Left ventricle myocardium inferior (tissue), 1 donor: ENCODE measurements at places on chromosomes 7 and 10.

GRCh38 chr7:40571796-40572195, 437.0 kb downstream of the SUGCT start:
- no peaks in the 10 kb centered on the region for H3K36me3 ChIP-seq
- no peak for DNase-seq
- H3K27ac ChIP-seq = no peak overlapping the region
- no peaks in the 10 kb centered on the region for H3K4me1 ChIP-seq
- no peaks in the 10 kb centered on the region for H3K27me3 ChIP-seq
- no peak overlapping the region for H3K4me3 ChIP-seq

GRCh38 chr10:22459496-22459895, 114.2 kb downstream of the SPAG6 start:
- H3K27ac ChIP-seq = no peak overlapping the region
- H3K27me3 ChIP-seq = peaks cover 5% of the 10 kb centered on the region
- no peak overlapping the region for H3K4me3 ChIP-seq
- H3K4me1 ChIP-seq = no peaks in the 10 kb centered on the region
- no peaks in the 10 kb centered on the region for H3K36me3 ChIP-seq
- no peak for DNase-seq

GRCh38 chr7:30093420-30093952, 41.3 kb upstream of the MTURN start:
- no peak overlapping the region for H3K27ac ChIP-seq
- H3K4me1 ChIP-seq = no peaks in the 10 kb centered on the region

DNA sequence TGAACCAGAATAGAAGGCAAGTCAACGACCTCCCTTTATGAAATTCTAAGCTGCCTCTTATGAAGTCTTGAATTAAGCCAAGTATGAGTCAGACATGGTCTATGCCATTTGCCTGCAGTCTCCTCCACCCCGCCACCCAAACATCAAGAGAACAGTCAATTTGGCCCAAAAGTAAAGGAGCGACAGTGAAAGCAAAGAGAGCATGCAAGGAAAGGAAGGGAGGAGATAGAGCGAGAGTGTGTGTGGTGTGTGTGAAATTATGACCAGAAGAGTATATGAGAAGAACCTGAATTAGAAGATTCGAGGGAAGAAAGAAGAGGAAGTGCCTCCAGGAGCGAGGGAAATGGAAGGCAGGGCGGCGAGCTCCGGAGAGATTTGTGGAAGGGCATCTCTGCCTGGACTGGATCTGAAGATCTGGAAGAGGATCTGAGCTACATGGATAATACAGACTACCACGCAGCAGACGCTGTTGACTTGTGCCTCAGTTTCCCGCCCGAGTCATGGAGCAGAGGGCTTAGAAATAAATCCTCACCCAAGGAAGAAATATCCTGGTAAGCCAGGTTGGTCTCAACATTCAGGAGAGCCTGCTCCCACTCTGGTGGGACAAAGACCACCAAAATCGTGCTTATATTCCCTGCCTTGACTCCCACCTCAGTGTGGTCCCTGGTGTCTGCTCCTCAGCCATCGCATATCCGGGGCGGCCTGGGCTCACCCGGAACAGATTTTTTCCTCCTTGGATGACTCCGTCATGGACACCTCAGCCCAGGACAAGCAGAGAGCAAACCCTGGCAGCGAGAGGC, 459 bp downstream of the ZDHHC6 start:
- H3K36me3 ChIP-seq = peaks cover 50% of the 10 kb centered on the region
- no peak for DNase-seq
- H3K27ac ChIP-seq = peak overlapping the region; percentile 97
- H3K4me3 ChIP-seq = peak overlapping the region; percentile 94

DNA sequence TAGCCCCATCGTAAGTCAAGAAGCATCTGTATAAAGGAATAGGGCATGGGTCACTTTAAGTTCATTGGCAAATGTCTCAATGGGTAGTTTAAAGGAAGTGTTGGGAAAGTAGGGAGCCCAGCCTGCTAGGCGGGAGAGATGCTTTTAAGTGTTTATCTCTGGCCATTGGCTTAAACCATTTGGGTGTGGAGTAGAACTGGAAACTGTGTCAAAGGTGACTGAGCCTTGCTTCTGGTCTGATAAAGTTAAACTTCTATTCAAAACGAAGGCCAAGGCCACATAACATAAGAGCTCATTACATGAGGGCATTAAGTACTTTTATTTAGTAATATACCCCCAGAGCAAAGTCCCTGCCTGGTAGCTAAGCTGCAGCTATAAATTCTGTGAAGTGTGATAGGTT, 148.7 kb downstream of the SPAG6 start:
- no peak overlapping the region for H3K4me3 ChIP-seq
- no peak overlapping the region for H3K27ac ChIP-seq
- no peaks in the 10 kb centered on the region for H3K36me3 ChIP-seq
- DNase-seq = no peak

GRCh38 chr7:72123913-72124312, 288.2 kb downstream of the CALN1 start:
- no peak overlapping the region for H3K4me3 ChIP-seq
- H3K27me3 ChIP-seq = peaks cover 13% of the 10 kb centered on the region
- H3K27ac ChIP-seq = no peak overlapping the region
- DNase-seq = no peak
- no peaks in the 10 kb centered on the region for H3K36me3 ChIP-seq

DNA sequence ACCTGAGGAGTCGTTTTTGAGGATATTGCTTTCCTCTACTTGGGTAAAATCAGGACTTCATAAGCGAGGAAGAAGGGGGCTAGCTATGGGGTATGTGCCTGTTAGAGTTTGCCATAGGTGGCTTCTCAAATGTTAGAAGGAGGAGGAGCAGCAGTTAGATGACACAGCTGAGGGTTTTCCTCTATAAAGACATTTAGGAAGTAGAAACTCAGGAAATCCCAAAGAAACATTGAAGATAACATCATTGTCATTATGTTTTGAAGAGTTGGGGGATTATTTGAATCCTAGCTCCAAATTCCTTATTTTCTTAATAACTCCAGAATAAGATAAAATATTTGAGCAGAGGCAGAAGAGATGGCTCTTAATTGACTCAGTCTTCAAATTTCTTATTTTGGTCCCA, 58.9 kb upstream of the CC2D2B start:
- peaks cover 7% of the 10 kb centered on the region for H3K36me3 ChIP-seq
- H3K4me1 ChIP-seq = no peaks in the 10 kb centered on the region
- no peak for DNase-seq
- H3K27me3 ChIP-seq = no peaks in the 10 kb centered on the region
- no peak overlapping the region for H3K4me3 ChIP-seq
- no peak overlapping the region for H3K27ac ChIP-seq

GRCh38 chr10:111747751-111748150, 435.8 kb downstream of the GPAM start:
- no peak for DNase-seq
- H3K27me3 ChIP-seq = no peaks in the 10 kb centered on the region
- no peaks in the 10 kb centered on the region for H3K36me3 ChIP-seq
- H3K4me3 ChIP-seq = no peak overlapping the region
- no peaks in the 10 kb centered on the region for H3K4me1 ChIP-seq

DNA sequence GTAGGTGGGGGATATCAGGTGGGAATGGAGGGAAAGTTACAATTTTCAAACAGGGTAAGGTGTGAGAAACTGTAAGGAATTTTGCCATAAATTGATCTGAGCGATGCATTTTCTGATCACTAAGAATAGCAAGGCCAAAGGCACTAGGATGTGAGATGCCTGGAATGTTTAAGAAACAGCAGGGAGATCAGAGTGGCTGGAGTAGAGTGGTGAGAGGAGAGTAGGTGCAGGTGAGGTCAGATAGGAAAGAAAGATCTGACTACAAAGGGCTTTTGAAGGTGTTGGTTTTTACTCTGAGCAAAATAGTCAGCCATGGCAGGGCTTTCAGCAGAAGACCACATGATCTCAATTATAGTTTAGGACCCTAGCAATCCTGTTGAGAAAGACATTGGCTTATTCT, 55.0 kb downstream of the HDAC9 start:
- H3K4me3 ChIP-seq = no peak overlapping the region
- DNase-seq = no peak
- H3K4me1 ChIP-seq = peaks cover 32% of the 10 kb centered on the region
- no peak overlapping the region for H3K27ac ChIP-seq

DNA sequence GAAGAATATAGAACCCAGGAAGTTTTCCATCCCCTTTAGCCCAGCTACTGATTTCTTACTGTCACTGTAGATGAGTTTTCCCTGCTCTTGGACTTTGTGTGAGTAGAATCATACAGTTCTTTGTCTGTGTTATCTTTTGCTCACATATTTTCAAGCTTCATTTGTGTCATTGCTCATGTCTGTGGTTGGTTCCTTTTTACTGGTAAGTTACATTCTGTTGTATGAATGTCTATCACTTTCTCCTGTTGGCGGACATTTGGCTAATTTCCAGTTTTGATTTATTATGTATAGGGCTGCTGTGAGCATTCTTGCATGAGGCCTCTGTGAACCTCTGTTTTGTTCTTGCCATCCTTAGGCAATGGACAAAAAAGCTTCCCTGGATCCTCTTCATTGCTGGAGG, 5.3 kb downstream of the GLRX3 start:
- H3K36me3 ChIP-seq = peaks cover 14% of the 10 kb centered on the region
- H3K4me3 ChIP-seq = no peak overlapping the region
- no peak for DNase-seq
- H3K4me1 ChIP-seq = peaks cover 68% of the 10 kb centered on the region
- no peaks in the 10 kb centered on the region for H3K27me3 ChIP-seq

- H3K27me3 ChIP-seq = no peaks in the 10 kb centered on the region
- H3K4me3 ChIP-seq = no peak overlapping the region
- H3K27ac ChIP-seq = no peak overlapping the region
- peaks cover 4% of the 10 kb centered on the region for H3K4me1 ChIP-seq
- H3K36me3 ChIP-seq = no peaks in the 10 kb centered on the region
- no peak for DNase-seq
These were observed 58.8 kb downstream of the CDK14 start for GRCh38 chr7:90654718-90655427.

GRCh38 chr7:129188372-129188891, at the start of gene SMO:
TSS of gene SMO (plus strand) at chr7:129188633. CDS start at chr7:129189152, 519 bp downstream.
- no peaks in the 10 kb centered on the region for H3K36me3 ChIP-seq
- peak within 1 kb of the TSS; percentile 86 for H3K4me3 ChIP-seq
- peak; percentile 46 for DNase-seq
- H3K27me3 ChIP-seq = peaks cover 21% of the 10 kb centered on the region
- no peak within 1 kb of the TSS for H3K27ac ChIP-seq

DNA sequence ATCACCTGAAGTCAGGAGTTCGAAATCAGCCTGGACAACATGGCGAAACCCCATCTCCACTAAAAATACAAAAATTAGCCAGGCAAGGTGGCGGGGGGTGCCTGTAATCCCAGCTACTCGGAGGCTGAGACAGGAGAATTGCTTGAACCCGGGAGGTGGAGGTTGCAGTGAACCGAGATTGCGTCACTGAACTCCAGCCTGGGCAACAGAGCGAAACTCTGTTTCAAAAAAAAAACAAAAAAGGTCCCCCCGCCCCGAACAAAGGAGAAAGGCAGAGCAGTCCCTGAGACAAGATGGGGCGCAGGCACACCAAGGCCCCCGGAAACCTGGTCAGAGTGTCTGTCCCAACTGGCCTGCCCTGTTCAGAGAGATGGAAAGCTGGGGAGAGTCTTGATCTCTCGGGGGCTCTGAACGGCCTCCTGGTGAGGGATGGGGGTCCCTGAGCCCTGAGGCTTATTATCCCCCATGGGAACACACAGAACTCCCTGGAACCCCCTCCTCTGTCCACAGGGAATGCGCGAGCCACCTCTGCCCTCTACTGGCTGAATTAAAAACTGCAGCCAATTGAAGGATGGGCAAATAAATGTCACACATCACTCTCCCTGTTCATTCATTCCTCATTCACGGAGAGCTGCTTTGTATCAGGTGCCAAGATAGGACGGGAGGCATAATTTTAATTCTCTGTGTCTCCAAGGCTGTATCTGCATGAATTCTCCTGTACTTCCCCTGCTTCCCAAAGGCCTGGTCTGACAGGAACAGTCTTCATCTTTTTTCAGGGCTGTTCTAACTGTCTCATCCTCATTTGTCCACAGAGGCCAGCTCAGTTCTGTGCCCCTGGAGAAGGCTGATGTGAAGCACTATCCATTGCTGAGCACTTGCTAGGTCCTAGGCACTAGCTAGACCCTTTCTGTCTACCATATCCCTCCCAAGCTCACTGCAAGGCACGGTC, 28.9 kb downstream of the MAT1A start:
- H3K36me3 ChIP-seq = no peaks in the 10 kb centered on the region
- DNase-seq = no peak
- peaks cover 13% of the 10 kb centered on the region for H3K27me3 ChIP-seq

DNA sequence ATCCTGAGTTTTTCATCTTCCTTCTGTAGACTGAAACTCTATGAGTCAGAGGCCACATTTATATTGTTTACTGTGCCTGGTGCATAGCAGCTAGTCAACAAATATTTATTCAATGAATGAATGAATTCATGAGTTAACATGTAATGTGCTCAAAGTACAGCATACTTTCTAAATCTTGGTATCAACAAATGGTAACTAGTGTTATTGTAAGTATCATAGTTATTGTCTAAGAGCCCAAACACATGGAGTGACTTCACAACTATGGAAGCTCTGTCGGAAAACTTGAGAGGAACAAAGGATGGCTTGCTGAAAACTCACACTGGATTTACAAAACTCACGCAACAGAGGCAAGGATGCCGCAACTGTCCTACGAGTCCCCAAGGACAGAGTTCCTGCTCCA, 35.9 kb downstream of the DENND2A start:
- peak overlapping the region; percentile 78 for H3K27ac ChIP-seq
- no peaks in the 10 kb centered on the region for H3K27me3 ChIP-seq
- peaks cover 15% of the 10 kb centered on the region for H3K36me3 ChIP-seq
- DNase-seq = no peak

DNA sequence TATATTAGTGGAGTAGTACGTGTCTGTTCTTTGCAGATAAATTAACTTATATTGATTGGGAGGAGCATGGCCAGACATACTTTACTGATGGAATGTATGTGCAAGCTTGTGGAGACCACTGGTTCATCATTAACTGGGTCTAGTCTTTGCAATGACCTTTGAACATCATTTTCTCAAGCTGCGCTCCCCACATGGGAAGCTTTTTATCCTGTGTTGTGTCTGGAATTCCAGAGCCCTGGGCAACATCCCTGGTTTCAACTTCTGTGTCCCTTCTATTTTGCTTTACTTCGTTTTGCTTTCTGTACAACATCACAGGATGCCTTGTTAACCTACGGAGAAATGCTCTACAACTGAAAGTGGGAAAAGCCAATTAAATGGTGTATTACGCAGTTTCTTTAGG, 38.3 kb downstream of the MACROH2A2 start:
- H3K4me1 ChIP-seq = no peaks in the 10 kb centered on the region
- no peak overlapping the region for H3K4me3 ChIP-seq
- DNase-seq = no peak

- peaks cover 41% of the 10 kb centered on the region for H3K4me1 ChIP-seq
- no peaks in the 10 kb centered on the region for H3K27me3 ChIP-seq
- no peak for DNase-seq
- peaks cover 55% of the 10 kb centered on the region for H3K36me3 ChIP-seq
These were observed 8.7 kb downstream of the SMC3 start for GRCh38 chr10:110576220-110576619.

DNA sequence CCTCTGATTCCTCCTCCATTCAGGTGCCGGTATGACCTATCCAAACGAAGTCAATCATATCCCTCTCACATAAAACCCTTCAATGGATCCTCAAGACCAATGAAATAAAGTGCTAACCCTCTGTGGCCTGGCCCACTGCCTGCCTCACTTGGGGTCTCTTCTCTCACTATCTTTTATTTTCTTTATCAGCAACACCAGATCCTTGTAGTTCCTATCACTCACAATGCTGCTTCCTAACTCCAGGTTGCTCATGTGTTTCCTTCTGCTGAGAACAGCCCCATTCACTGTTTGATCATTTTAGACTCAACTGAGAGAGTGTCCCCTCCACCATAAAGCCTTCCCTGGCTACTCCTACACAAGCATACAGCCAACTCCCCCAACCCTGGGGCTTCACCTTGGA, 180.6 kb downstream of the DOCK4 start:
- H3K4me3 ChIP-seq = no peak overlapping the region
- no peaks in the 10 kb centered on the region for H3K27me3 ChIP-seq
- no peak for DNase-seq

GRCh38 chr7:101121991-101122932, 4.6 kb upstream of the SERPINE1 start:
- DNase-seq = peak; percentile 75
- H3K27ac ChIP-seq = peak overlapping the region; percentile 88
- H3K27me3 ChIP-seq = no peaks in the 10 kb centered on the region
